Right renal cortex interstitium (tissue), 3 donors: ENCODE measurements at places on chromosomes 6 and 20.

DNA sequence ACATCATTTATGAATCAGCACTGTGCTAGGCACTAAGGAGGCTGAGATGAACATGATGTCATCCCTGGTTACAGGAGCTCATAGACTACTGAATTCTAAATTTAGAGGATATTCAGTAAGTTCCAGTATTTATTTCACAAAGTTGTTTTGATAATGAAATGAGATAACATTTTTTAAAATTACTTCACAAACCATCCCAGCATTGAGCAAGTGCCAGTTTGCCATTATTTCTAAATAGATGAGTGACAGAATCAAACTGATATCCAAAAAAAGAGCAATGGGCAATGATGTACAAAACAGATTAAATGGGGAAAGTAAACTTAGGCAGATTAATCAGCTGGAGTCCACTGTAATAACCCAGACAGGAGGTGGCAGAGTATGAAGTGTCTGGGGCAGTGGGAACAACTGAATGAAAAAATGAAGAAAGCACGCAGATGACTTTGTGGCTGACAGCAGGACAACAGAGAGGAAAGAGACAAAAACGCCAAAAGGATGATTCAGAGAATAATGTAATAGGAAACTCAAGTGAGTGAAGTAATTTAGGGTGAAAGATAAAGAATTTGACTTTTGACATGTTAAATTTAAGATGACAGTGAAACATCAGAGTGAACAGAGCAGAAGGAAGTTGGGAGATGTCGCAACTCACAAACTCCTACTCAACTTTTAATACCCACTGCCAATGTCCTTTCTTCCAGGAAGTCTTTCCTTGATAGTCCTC is 70.2 kb downstream of the RCAN2 start:
- no peak for DNase-seq

DNA sequence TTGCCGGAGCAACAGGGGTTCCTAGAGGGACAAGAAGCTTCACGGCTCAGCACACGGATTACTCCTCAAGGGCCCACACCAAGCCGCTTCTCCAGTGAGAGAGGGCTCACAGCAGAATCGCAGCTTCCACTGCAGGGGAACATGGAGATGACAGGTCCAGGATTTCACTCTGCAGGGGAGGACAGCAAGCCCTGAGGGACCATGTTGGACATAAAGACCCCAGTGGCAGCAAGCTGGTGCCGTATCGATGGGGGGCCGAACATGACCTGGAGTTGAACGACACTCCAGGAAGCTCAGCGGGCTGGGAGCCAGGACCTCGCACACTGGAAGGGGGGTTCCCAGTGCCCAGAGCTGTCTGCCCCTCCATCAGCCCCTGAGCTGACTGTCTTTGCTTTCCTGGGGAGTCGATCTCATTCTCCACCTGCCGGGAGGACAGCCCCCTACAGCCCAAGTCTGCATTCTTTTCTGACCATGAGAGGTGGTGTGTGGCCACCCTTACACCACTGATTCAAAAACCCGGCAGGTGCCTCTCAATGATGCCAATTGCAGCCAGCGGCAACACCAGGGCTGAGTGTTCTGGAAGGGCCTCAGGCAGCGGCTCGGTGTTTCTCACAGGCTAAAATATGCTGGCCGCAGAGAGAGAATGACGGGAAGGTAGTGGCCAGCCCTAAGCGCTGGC is 194.5 kb upstream of the CDH4 start:
- no peak for DNase-seq

DNA sequence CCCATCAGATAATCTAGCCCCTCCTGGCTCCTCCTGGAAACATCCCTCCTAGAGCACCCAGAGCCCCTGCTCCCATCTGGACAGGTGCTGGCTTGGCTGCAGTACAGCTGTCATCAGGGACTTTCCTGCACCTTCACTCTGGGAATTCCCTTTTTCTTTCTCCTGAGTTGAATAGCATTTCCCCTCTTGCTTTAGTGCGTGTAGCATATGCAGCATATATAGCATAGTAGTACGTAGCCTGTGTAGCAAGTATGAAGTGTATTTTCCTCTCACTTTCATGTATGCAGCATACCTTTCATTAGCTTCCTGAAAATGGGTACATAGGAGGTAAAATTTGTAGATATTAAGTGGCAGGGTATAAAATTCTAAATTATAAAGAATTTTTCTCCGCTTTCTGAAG is 352.9 kb downstream of the ESR1 start:
- no peak for DNase-seq

DNA sequence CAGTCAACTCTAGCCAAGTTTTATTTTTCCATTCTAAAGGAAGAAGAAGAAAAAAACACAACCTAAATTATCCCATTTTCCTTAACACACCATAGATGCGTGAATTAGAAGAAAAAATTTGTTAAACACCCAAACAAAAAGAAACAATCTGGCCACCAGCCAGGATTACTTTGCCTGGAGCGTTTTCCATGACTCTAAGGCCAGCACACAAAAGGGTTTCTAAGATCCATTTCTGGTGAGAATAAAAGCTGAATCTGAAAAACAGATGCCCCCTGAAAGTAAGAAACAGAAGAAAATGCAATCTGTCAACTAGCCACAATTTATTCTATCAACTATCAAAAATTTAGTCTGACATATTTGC is 267.2 kb upstream of the SULF2 start:
- DNase-seq = no peak

DNA sequence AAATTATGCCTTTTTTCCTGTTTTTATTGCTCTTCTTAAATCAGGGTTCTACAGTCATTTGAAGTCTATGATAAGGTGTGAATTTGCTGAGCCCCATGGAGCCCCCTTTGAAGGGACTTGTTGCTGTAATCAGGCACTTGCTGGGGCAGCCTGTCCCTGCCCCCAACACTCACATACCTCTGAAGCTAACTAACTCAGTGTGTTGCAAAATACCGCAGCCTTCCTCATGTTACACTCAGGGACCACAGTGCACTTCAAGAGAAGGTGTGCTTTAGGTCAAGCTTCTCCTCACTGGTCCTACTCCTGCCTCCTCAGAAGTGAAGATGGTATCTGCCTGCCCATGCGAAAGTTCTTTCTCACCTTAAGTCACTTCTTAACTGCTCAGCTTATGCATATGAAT is 66.1 kb upstream of the GLP1R start:
- DNase-seq = no peak

- DNase-seq = no peak
Observed at GRCh38 chr20:14142964-14143627, 147.8 kb downstream of the MACROD2 start.

DNA sequence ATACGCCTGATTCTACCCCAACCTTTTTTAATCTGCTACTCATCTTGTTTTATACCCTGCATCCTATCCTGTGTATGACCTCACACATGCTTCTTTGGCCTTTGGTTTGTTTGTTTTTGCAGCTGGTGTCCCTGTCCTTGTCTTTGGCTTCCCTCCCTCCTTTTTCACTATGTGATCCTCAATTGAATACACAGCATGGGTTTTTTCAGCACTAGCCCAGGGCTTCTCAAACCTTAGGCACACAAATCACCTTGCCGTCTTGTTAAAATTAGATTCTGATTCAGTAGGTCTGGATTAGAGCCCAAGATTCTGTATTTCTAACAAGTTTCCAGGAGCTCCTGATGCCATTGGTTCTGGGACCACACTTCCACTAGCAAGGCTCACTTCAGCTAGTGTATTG is 321.5 kb upstream of the MAN1A1 start:
- no peak for DNase-seq

DNA sequence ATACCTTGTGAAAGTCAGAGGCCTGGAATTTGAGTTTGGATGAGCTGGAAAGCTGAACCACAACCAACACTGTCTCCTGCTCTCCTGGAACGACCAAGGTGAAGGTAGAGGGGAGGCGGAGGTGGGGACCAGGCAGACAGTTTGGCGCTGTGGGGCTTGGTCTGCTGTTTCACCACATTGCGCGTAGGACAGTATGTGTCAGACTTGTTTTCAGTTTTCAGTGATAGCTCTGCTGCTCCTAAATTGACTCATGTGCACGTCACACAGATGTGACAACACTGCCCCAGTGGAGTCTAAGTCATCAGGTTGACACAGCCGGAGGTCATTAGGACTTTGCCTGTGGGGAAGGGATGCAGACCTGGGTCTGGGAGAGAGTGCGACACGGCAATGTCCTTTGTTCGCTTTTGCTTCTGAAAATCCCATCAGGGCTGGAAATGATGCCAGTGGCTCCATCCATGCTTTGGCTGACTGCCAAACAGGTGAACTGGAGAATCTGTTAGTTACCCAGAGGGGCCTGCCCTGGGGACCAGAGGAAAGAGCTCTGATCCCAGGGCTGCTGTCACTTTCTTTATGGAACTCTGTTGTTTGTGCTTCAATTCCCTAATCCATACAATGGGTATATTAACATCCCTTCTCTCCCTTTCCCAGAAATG is 255.5 kb downstream of the CDC5L start:
- DNase-seq = no peak

DNA sequence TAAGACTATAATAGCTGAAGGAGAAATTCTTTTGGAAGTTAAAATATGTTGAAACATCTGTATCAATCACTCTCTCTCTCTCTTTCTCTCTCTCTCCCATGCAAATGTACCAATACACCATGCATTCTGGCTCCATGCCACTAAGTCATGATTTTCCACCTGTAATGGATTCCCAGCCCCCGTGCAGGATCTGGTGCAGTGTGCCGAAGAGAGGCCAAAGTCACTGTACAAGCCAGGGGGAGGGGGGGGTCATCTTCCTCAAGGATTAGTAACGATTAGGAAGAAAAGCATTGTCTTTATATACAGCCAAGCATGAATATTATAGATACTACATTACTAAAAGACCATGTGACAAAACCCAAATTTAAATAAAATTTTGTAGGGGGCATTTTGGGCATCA is 725.1 kb downstream of the KIF16B start:
- DNase-seq = no peak

DNA sequence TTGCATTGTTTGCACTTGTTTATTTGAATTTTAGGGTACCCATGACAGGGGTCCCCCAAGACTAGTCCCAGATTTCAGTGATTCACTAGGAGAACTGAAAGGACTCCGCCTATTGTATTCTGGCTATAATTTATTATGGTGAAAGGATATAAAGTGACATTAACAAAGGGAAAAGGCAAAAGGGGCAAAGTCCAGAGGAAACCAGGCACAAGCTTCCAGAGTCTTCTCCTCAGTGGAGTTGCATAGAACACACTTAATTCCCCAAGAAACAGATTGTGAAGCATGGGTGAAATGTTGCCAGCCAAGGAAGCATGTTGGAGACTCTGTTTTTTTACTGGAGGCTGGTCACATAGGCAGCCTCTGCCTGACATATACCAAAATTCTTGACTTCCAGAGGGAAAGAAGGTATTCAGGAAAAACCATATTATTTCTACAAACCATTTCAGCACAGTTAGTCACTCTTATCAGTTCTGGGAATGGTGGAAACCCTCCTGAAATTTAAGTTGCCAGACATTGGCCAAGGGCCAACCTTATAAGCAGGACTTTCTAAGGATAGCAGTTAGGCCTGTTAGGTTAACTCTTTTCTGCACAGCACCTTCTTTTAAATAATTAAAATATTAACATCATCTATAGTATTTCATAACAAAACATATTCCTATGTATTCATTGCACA is 71.8 kb downstream of the FIG4 start:
- DNase-seq = no peak
